ENCODE measurements at places on chromosomes 7 and 10.
A peak's percentile ranks its signal among the peaks of the same experiment; 100 is the strongest.

GRCh38 chr7:129951226-129952085 is 1.3 kb downstream of the UBE2H start:
- no peak for DNase-seq

GRCh38 chr10:51004776-51005175 is 69.5 kb upstream of the PRKG1 start:
- DNase-seq = no peak

DNA sequence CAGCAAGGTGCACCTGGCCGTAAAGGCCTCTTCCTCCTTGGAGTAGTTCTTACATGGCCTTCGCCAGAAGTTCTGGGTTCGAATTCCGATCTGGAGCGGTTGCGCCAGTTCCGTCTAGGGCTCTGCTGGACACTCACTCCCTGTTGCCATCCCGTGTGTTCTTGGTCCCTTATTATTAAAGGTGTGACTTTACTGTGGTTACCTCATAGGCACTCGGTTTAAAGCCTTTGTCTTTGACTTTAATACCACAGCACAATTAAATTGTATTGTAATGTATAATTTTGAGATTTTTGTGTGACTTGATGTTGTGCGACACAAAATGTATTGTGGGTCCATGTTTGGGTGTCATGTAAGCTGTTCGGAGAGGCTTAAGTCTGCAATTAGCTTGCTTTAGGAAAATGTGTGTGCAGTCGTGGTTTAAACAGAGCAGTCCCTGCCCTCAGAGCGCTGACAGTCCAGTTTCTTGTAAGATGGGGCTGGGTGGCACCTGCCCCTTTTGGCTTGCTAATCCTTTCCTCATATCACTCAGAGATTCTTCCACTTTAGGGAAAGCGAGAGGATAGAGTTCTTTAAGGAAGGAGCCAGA is 919 bp downstream of the INPP5F start:
- DNase-seq = no peak

DNA sequence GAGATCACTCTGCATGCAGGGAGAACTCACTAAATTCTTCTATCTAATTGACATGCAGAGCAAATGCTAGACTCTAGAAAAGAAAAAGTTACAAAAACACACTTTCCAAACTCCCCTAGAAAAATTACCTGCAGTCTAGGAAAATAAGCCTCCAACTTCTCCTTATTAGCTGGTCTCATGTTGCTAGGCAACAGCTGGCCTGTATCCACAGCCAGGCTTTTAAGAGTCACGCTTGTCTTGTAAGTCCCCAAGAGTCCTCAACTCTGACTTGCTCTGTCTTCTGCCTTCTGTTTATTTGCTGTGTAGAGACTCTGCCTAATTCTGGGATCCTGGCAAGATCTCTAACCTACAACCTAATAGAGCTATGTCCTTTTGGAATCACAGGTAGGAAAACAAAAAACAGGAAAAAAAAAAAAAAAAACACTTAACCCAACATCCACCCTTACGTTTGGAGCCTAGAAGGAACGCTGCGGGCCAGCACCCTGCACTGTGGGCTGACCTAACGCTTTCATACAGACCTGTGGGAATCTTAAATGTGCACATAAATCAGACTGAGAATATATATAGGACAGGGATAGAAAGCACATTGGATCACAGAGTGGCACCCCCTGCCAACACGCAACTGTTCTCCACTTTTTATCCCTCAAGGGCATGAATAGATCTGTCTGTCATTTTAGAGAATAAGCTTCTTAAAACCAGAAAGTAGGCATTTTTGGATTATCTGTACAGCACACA is 117.0 kb upstream of the PTPRZ1 start:
- DNase-seq = no peak

GRCh38 chr7:155230169-155230593 is 67.5 kb upstream of the INSIG1 start:
- no peak for DNase-seq

DNA sequence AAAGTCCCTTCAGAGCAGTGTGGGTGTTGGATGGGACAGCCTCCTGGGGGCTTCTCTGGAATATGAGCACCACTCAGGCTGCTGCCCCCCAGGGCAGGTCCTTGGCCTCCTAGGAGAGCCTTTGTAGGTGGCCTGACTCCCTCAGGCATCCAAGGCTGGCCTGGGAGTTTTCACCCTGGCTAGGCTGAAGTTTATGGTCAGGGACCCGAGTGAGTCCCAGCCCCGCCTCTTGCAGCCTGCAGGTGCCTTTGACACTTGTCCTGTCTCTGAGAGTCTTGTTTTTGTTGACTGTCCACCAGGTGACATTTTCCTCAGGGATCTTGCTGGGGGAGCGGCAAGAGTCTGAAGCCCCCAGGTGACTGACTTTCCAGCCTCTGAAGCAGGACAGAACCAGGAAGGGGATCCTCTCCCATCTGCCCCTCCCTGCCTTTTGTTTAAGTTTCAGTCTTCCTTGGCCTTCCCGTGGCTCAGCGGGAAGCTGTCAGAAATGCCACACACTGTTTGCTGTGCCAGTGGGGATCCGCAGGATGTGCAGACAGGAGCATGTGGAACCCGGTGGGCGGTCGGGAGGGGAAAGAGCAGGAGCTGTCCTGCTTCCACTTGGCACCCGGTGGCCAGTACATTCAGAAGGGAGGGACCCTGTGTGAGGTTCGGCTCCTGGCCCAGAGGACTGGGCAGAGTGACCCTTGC is 59.5 kb downstream of the LRRC18 start:
- no peak for DNase-seq

GRCh38 chr7:32941181-32941580 is 16.1 kb upstream of the FKBP9 start:
- DNase-seq = no peak

- DNase-seq = no peak
Observed at GRCh38 chr7:75878312-75878768, 494 bp upstream of the RHBDD2 start.

DNA sequence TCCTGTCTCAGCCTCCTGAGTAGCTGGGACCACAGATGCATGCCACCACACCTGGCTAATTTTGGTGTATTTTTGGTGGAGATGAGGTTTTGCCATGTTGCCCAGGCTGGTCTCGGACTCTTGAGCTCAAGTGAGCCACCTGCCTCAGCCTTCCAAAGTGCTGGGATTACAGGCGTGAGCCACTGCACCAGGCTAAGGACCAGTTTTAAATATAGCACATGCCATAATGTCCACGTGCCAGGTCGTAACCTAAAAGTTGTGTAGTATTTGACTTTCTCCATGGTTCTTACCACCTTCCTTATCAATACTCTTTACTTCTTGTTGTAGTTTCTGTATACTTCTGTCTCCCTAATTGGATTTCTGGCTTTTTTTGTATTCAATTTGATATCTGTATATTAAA is 13.3 kb downstream of the ANKIB1 start:
- no peak for DNase-seq

GRCh38 chr10:6279540-6280267 is 77.0 kb downstream of the PFKFB3 start:
- DNase-seq = no peak

- no peak for DNase-seq
Observed at GRCh38 chr7:159060440-159060839, 84.2 kb downstream of the VIPR2 start.

DNA sequence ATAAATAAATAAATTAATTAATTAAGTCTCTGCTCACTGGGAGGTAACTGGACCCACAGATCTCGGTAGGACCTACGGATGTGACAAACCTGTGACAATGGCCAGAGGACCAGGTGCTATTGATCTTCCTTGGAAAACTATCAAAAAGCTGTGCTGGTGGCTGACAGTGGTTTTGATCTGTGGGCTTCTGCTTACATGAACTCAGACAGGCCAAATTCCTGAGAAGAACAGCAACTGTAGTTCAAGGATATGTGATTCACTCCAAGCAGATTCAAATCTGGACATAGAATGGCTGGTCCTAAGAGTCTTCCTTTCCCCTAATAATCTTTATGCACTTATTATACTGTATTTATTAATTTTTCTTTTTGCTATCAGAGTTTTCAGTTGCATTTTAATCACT is 80.0 kb downstream of the ATXN7L1 start:
- DNase-seq = no peak

GRCh38 chr10:51915031-51915542 is 215.7 kb upstream of the CSTF2T start:
- DNase-seq = no peak

DNA sequence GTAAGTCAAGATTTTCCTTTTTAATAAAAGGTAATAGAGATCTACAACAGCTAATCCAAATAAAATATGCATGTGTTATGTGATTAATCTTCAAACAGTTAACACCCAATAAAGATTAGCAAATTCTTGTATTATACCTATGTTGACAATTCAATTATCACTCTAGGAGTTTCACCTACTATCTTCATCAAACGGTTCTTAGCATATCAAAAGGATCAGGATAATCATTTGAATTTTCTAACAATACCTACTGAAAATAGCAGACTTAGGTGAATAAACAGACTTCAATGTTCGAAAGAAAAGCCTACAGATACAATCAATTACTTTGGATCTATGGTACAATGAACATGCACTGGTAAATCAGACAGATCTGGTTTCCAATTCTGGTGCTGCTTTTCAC is 268.3 kb downstream of the CACNA2D1 start:
- DNase-seq = no peak

DNA sequence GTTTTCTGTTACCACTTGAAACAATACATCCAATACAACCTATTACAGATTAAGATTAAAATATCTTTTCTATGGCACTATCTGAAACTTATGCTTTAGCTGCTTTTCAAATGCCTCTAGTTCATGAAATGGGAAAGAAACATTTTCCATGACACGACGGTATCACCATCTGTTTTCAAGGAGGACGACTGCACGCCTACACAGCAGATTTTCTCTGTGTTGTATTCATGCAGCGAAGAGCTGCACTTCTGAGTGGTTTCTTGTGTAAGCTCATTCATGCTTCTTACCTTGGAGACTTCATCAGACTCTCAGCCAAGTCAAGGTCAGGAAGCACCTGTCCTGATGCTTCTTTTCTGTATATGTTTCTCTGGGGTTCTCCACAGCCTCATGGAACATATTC is 179.2 kb downstream of the DYNC1I1 start:
- no peak for DNase-seq

- DNase-seq = no peak
Observed at GRCh38 chr7:116030651-116031276, at the start of gene TFEC. TSS of gene TFEC (minus strand) at chr7:116030763. CDS start at chr7:115984441, 46,322 bp downstream.

DNA sequence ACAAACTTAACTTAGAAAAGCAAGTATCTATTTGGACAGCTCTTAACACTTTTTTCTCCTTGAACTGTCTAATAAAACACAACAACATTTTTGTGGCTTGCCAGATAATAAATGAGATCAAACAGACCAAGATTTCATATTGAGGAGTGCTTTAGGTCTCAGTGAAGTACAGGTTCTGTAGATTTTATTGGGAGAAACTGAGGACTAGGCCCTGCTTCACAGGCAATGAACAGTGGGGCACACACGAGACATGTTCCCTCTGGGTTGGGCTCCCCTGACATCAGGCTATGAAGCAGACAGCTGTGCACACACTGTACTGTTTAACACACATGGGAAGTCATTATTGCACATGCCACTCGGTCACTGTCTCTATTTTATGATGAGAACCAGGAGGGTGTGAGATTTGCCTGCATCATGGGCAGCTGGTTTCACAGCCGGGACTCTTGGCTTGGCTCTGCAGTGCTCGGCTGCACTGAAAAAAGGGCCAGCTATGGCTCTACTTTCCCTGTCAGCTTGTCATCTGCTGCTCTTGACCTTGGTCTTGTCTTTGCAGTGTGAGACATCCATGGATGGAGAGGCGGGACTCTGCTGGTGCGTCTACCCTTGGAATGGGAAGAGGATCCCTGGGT is 4.2 kb downstream of the IGFBP1 start:
- DNase-seq = no peak

GRCh38 chr10:43308515-43308914 is 41.6 kb upstream of the RASGEF1A start:
- no peak for DNase-seq

DNA sequence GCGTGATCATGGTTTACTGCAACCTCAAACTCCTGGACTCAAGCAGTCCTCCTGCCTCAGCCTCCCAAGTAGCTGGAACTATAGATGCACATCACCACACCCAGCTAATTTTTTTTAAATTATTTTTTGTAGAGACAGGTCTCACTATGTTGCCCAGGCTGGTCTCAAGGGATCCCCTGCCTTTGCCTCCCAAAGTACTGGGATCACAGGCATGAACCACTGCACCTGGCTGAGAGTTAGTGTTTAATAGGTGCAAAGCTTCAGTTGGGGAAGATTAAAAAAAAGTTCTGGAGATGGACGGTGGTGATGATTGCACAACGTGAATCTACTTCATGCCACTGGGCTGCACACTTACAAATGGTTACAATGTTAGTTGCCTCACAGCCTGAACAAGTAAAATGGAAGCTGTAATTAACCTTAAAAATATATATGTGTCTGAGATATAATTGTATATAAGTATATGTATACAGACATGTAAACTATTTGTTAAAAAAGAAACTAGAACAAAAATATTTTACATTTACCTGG is 106.4 kb upstream of the ZNF438 start:
- no peak for DNase-seq

- DNase-seq = no peak
Observed at GRCh38 chr10:89332123-89332633, 4.4 kb downstream of the IFIT3 start.

GRCh38 chr10:96642973-96643372 is 56.2 kb upstream of the TM9SF3 start:
- DNase-seq = peak; percentile 14

GRCh38 chr10:60384708-60385398 is 4.8 kb downstream of the ANK3 start:
- no peak for DNase-seq

DNA sequence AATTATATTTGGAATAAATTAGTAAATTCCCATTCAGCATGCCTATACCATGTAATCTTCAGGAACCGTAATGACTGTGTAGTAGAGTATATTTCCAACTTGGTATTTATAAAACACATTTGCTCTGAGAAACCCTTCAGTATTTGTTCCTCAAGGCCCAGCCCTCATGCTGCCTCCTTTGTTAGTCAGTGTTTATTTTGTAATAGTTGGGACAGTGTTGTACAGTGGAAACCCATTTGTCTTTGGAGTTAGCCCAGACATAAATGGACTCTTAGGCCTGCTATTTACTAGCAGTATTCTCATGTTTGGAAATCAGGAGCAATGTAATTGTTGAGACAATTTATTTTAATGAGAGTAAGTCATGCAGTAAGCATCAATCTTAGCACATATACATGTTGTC is 686.9 kb downstream of the AUTS2 start:
- no peak for DNase-seq

DNA sequence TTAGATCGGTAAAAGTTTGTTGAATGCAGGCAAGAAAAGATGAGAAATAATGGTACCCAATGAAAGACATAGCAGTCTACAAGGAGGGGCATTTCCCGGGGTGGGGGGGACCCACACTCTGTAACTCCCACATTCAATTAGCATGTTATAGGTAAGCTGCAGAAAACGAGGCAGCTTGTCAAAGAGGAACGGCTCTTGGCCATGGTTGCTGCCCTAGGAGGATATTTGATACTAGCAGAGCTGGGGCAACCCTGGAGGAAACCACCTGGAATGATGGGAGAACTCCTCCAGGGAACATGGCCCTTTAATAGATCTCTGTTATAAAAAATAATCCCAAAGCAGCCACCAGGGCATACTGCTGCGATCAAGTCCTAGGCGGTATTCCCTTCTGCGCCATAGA is 98.5 kb downstream of the EGFR start:
- DNase-seq = no peak
